ENCODE measurements at places on chromosomes 6 and 20.

- peak; percentile 59 for DNase-seq
Observed at GRCh38 chr20:3045042-3045815, 623 bp upstream of the MRPS26 start.

GRCh38 chr6:41777551-41778285 lies 2.0 kb downstream of the FRS3 start:
- no peak for DNase-seq

- DNase-seq, result no peak
Observed at GRCh38 chr6:296151-297122, 4.2 kb downstream of the DUSP22 start.

- no peak for DNase-seq
Observed at GRCh38 chr20:25394276-25394675, 3.6 kb upstream of the ABHD12 start.

DNA sequence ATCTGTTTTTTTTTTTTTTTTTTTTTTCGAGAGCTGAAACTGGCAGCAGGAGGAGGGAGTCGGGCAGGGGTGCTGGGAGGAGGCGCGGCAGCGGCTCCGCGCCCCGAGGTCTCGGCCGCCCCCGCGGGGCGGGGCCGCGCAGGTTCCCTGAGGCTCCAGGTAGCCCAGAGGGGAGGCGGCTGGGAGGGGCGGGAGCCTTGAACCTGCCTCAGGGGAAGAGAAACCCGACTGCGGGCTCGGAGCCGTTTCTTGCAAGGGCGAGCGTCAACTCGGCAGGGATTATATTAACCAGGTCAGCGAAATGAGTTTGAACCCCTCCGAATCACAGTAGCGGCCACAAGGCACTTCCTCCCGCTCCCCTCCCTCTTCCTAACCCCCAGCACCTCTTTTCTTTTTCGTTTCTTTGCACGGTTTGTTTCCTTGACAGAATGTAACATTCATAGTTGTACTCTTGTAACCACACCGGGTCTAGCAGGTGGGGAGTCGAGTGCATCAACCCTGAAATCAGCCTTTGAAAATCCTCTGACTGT lies 2.0 kb downstream of the MYB start:
- DNase-seq, result no peak

DNA sequence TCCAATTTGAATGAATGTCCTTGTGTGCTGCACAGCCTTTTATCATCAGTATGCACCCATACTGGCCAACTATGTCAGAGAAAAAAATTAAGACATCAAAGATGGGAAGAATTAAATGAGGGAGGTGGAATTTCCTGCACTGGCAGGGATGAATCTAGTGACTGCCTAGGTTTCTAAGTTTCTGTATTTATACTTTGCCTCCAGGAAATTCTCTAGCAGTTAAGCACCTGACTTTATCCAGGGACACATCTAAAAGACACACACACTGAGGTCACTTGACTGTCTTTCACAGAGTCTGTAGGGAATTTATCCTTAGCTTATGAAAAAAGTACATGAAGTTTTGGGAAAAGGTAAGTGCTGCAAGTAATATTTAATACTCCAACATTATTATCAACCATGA lies 636.5 kb upstream of the PTCHD4 start:
- no peak for DNase-seq

GRCh38 chr20:57592263-57593092 lies 27.7 kb downstream of the ZBP1 start:
- no peak for DNase-seq

DNA sequence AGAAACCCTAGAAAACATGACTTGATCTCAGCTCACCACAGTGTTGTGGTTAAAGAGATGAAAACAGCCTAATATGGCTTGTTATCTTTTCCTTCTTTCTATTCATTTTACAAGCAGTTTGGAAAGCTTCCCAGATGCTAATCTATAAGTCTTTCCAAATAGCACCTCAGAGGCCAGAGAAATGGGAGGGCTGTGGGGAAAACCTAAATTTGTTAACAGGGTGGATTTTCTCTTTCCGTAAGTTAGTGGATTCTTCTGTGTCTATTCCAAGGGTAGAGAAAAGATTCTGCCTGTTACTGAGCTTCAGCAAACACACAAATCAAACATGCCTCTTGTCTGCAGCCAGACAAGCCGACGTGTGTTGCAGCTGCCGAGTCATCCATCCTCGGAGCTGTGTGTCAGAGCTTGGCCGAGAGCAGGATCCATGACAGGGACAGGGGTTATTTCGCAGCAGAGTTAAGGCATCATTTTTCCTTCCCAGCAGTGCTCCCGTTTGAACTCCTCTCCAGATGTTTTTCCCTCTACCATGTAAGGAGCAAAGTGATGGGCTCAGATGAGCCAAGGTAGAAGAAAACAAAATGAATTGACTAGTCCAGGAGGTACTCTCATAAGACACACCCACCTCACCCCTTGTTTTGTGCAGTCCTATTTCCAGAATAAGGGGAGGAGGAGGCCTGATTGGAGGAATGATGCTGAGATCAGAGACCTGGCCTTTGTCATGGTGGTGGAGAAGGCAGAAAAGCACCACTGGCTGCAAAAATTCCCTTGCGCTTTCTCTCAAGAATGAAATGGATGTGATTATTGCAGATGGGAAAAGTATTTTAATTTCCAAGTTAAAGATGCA lies 560.0 kb downstream of the C6orf118 start:
- DNase-seq, result peak; percentile 51

- no peak for DNase-seq
Observed at GRCh38 chr6:24378473-24379097, 20.7 kb upstream of the DCDC2 start.

DNA sequence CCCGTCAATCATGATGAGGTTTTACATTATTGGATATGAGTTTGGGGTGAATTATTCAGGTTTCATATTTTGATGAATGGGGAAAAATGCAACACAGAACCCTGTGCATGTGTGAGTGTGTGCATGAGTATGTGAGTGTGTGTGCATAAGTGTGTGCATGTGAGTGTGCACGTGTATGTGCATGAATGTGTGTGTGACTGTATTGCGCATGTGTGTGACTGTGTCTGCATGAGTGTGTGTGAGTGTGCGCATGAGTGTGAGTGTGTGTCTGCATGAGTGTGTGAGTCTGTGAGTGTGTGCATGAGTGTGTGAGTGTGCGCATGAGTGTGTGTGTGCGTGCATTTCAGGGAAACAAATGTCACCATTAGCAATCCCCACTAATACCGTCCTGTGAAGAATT lies 18.5 kb upstream of the CDH4 start:
- DNase-seq, result no peak

DNA sequence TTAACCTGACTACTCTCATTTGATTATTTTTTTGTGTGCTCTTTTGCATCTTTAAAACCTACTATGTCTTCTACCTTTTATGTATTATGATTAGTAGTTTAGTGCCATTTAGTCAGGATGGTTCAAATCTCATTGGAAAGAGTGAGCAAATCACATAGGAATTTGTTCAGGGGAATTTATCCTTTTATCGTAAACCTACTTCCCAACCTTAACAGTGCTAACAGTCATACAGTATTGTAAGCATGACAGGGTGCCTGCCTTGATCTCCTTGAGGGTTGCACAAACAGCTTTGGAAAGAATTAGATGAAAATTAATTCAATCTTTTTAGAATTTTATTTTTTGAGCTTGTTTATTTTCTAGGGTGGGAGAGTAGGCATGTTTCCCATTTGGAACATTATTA lies 18.3 kb downstream of the RNF8 start:
- DNase-seq, result no peak

DNA sequence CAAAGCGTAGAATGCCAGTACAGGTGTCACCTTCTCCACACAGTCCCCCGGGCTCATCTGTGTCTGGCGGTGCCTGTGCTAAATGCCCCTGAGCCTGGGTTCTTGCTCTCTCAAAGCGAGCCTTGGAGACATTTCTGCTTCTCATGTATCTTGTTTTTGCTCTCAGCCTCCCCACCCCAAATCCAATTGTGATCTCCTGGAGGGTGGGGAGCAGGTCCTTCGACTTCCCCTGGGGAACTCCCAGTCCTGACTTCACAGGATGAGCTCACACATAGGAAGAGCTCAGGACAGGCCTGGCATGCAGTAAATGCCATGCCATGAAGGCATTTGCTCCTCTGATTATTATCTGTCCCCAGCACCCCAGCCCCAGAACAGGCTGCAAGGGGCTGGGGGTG lies 58.1 kb downstream of the NOL4L start:
- no peak for DNase-seq

DNA sequence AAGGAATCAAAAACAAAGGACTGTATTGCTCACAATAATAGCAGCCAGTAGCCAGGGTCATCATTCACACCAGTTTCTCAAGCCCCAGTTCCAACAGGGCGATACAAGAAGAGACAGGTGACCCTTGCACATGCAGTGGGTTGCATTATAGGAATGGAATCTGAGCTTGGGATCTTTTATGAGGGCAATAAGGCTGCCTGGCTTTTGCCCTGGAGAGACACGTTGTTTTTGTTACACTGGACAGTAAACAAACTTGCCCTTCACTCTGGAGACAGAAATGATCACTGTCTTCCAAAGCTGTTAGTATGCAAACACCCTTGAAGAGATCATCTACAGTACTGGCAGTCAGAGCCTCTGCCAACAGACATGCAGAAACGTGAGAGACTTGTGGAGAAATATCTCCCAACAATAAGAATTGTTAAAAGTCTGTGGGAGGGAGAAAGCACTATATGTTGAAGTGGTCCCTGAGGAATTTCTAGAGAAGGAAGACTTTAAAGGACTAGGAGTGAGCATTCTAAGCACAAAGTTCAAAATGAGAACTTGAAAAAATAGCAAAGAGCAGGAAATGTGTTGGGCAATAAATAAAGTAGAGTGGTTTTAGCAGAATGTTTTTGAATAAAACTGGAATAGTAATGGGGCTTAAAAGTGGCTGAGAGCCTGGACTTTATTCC lies 6.2 kb upstream of the COL12A1 start:
- DNase-seq, result no peak

DNA sequence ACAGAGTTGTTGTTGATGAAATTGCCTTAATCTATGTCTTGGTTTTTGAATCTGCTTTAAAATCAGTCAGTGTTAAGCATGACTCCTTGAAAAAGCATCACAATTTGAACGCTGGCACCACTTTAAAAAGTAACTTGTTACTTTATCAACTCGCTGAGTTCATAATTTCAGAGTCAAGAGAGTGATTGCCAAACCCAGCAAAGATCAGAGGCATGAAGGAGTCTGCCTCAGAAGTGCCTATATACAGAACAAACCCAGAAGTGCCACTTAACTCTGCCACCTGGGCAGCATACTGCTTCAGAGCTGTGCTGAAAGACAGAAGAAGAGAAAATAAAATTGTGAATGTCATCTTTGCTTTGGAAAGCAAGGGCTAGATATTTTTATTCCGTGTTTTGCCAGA lies 73.6 kb upstream of the HCRTR2 start:
- no peak for DNase-seq

DNA sequence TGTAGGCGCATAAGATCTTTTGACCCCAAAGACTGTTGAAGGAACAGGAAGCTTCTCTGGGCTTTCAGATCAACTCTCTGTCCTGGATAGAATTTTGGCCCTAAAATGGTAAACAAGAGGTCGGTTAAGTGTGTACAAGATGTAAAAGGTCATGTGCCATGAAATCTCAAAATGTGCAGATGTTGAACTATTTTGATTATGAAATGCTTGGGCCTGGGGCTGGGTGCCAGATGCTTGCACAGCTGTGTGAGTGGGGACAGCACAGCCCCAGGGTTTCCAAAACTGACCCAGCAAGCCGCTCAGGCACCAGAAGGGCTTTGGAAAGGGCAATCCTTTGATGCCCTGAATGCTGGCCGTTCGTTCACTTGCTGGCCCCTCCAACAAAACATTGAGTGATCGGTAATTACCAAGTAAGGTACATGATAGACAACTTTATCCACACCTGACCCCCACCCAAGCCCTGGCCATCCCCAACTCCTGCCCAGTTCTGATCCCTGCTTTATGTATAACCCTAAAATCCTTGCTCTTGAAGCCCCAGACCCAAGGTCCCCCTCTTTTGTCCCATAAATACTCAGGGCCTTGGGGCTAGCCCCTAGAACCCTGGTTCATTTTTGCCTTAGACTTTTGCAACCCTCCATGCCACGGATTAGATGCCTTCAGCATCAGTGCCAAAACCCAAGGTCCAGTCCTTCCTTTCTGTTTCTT lies 1.9 kb downstream of the TMEM239 start:
- peak; percentile 23 for DNase-seq

GRCh38 chr6:158377860-158378259 lies 65.6 kb downstream of the TULP4 start:
- DNase-seq, result peak; percentile 42

GRCh38 chr6:31836474-31837368 lies 9.2 kb downstream of the HSPA1B start:
- peak; percentile 34 for DNase-seq

GRCh38 chr20:45020236-45020886 lies 54.0 kb downstream of the STK4 start:
- DNase-seq, result peak; percentile 42

DNA sequence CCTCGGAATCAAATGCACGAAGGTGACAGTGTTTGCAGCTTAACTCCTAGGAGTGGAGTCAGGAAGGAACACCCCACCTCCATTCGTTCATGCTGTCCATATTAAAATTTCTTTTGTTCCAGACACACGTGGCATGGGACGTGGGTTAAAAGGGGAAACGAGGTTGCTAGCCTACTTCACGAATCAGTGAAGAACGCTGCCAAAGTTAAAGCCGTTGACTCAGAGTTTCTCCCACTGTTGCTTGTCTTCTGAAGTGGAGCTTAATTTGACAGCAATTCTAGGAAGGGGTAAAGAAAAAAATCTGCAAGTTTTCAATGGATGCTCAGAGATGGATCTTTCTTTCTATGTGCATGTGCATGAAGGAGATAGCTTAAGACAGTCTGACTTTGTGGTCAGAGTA lies 499.1 kb downstream of the CD83 start:
- DNase-seq, result no peak

GRCh38 chr6:129485746-129486145 lies 224.2 kb downstream of the ARHGAP18 start:
- DNase-seq, result no peak

DNA sequence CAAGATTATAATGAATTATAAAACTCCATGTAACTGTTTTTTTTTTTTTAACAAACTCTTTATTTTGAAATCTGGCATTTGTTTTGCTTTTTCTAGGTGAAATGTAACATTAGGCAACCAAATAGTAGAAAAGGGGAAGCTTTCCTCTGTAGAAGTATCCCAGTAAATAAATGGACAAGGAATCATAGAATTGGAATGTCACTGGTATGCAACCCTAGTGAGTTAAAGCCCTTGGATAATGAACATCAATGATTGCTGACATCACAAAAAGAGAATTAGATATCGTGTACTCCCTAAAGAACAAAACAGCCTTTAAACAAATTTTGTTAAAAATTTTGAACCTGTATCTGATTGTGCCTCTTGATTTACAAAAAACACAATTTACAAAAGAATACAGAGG lies 93.9 kb upstream of the OGFRL1 start:
- peak; percentile 89 for DNase-seq

GRCh38 chr6:115487331-115487730 lies 573.4 kb downstream of the FRK start:
- DNase-seq, result no peak

GRCh38 chr6:159931846-159932245 lies 37.0 kb upstream of the IGF2R start:
- DNase-seq, result no peak

GRCh38 chr20:19508449-19508848 lies 249.6 kb upstream of the RIN2 start:
- DNase-seq, result no peak

- DNase-seq, result no peak
Observed at GRCh38 chr20:10633718-10634117, 40.1 kb downstream of the JAG1 start.
